A549 treated with CpdA at 1 μM for 4 hours (cell line): ENCODE measurements at places on chromosomes 13 and 19. TPM values are rescaled to one million over a fixed set of nuclear protein-coding genes. Genes with fewer than 3 reads are reported as not detected.

The FARP1 gene
- total RNA-seq = 8.4 to 10.4 TPM (median 8.7 TPM) in 5 replicates

The ADGRE2 gene
- total RNA-seq = 0.40 to 0.87 TPM (median 0.51 TPM) in 5 replicates

The NAPSA gene
- 0.71 to 1.9 TPM (median 1.5 TPM) in 5 replicates for total RNA-seq

The OR10H1 gene
- not detected in 5 replicates for total RNA-seq

The UPK1A gene
- total RNA-seq = 0.62 to 1.1 TPM (median 0.86 TPM) in 5 replicates

The CGB1 gene
- total RNA-seq = 0.27 to 0.64 TPM (median 0.38 TPM) in 3 of 5 replicates, not detected in the others

The THSD1 gene
- total RNA-seq = 9.4 to 11.7 TPM (median 9.6 TPM) in 5 replicates

The B3GLCT gene
- total RNA-seq = 4.9 to 5.7 TPM (median 5.2 TPM) in 5 replicates

The PSMD8 gene
- 445 to 514 TPM (median 485 TPM) in 5 replicates for total RNA-seq

The FGF9 gene
- not detected in 5 replicates for total RNA-seq

The TUBA3C gene
- not detected in 5 replicates for total RNA-seq

The ENOX1 gene
- total RNA-seq = 0.64 to 1.0 TPM (median 0.92 TPM) in 5 replicates

The ZNF274 gene
- 12.9 to 16.3 TPM (median 14.3 TPM) in 5 replicates for total RNA-seq

The BEST2 gene
- 0.05 to 0.10 TPM (median 0.08 TPM) in 3 of 5 replicates, not detected in the others for total RNA-seq

The CYP2A7 gene
- not detected in 5 replicates for total RNA-seq

The SULT2A1 gene
- total RNA-seq = not detected in 5 replicates

The SYNGR4 gene
- 2.2 to 4.0 TPM (median 3.3 TPM) in 5 replicates for total RNA-seq

The SRRM5 gene
- 0.79 to 1.1 TPM (median 1.1 TPM) in 5 replicates for total RNA-seq

The ICAM3 gene
- 5.2 to 10.3 TPM (median 10.0 TPM) in 5 replicates for total RNA-seq

The SAFB gene
- 58.8 to 63.8 TPM (median 62.6 TPM) in 5 replicates for total RNA-seq

The BLVRB gene
- total RNA-seq = 255 to 344 TPM (median 323 TPM) in 5 replicates

The FFAR1 gene
- total RNA-seq = not detected in 5 replicates

The CD320 gene
- 62.4 to 102 TPM (median 94.3 TPM) in 5 replicates for total RNA-seq

The CYP4F3 gene
- total RNA-seq = 2.1 to 2.9 TPM (median 2.4 TPM) in 5 replicates

The ZNF793 gene
- 0.07 to 0.25 TPM (median 0.12 TPM) in 4 of 5 replicates, not detected in the other for total RNA-seq

The MCOLN1 gene
- total RNA-seq = 8.1 to 13.6 TPM (median 11.5 TPM) in 5 replicates

The ZNF14 gene
- total RNA-seq = 1.8 to 2.4 TPM (median 1.9 TPM) in 5 replicates

The SPIB gene
- total RNA-seq = 0.18 to 0.51 TPM (median 0.33 TPM) in 5 replicates

The DIRAS1 gene
- 3.3 to 4.1 TPM (median 3.9 TPM) in 5 replicates for total RNA-seq

The FGF14 gene
- total RNA-seq = 0.01 to 0.02 TPM in 2 of 5 replicates, not detected in the others

The MADCAM1 gene
- 0.28 to 0.46 TPM (median 0.35 TPM) in 4 of 5 replicates, not detected in the other for total RNA-seq

The NLRP4 gene
- not detected in 5 replicates for total RNA-seq

The IGFL3 gene
- 0.17 to 0.38 TPM (median 0.24 TPM) in 3 of 5 replicates, not detected in the others for total RNA-seq

The SLC25A41 gene
- 0.11 to 0.17 TPM (median 0.16 TPM) in 4 of 5 replicates, not detected in the other for total RNA-seq

The IL4I1 gene
- 0.44 to 1.2 TPM (median 0.91 TPM) in 5 replicates for total RNA-seq

The KLC3 gene
- total RNA-seq = 0.53 to 0.78 TPM (median 0.72 TPM) in 5 replicates

The EXOSC5 gene
- 79.0 to 104 TPM (median 97.3 TPM) in 5 replicates for total RNA-seq

The C19orf38 gene
- 0.15 to 0.26 TPM (median 0.22 TPM) in 4 of 5 replicates, not detected in the other for total RNA-seq

The ZNF497 gene
- 0.85 to 1.9 TPM (median 1.6 TPM) in 5 replicates for total RNA-seq

The KLK14 gene
- 0.29 to 0.70 TPM (median 0.50 TPM) in 5 replicates for total RNA-seq

The INTS6 gene
- total RNA-seq = 9.5 to 11.4 TPM (median 10.0 TPM) in 5 replicates

The ZNF738 gene
- total RNA-seq = 0.62 to 1.4 TPM (median 0.72 TPM) in 5 replicates

The BST2 gene
- total RNA-seq = 0.10 to 0.14 TPM in 2 of 5 replicates, not detected in the others

The NANOS2 gene
- not detected in 5 replicates for total RNA-seq

The OVOL3 gene
- total RNA-seq = 0.17 to 0.43 TPM (median 0.23 TPM) in 3 of 5 replicates, not detected in the others

The ABHD17A gene
- 18.8 to 39.2 TPM (median 35.8 TPM) in 5 replicates for total RNA-seq

The STAP2 gene
- total RNA-seq = 0.22 TPM in 1 of 5 replicates, not detected in the others

The ZNF560 gene
- total RNA-seq = not detected in 5 replicates

The MTUS2 gene
- 0.01 TPM in 1 of 5 replicates, not detected in the others for total RNA-seq

The ZNF667 gene
- not detected in 5 replicates for total RNA-seq

The LIN7B gene
- total RNA-seq = 4.7 to 7.2 TPM (median 5.7 TPM) in 5 replicates

The CYTH2 gene
- total RNA-seq = 48.9 to 61.7 TPM (median 55.6 TPM) in 5 replicates

The NKPD1 gene
- total RNA-seq = 0.06 to 0.13 TPM (median 0.08 TPM) in 5 replicates

The WDR88 gene
- total RNA-seq = not detected in 5 replicates

The RXFP2 gene
- total RNA-seq = not detected in 5 replicates
